ENCODE measurements at places on chromosomes 12 and 14.

DNA sequence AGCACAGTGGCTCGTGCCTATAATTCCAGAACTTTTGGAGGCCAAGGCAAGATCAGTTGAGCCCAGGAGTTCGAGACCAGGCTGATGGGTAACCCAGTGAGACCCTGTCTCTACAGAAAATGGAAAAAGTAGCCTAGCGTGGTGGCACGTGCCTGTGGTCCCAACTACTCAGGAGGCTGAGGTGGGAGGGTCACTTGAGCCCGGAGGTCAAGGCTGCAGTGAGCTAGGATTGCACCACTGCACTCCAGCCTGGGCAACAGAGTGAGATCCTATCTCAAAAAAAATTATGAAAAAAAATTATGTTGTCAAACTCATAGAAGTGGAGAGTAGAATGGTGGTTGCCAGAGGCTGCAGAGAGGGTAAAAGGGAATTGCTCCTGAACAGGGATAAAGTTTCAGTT lies 3.6 kb upstream of the LRCOL1 start:
- no peak for DNase-seq

DNA sequence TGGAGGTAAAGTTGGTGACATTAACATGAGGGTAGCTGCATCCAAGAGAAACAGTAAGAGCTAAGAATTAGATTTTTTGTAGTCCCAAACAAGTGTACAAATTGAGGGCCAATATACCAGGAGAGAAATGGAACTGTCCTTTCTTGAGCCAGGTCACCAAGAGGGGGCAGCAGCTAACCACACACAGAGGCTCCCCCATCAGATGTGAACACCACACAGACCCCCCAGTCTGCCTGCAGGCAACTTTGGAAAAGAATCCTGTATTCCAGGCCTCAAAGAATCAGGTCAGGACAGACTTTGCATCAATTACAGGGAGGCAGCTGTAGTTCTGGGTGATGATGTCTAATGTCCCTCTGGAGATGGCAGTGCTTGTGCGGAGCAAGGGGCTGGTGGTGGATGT lies 77.9 kb downstream of the SPTB start:
- no peak for DNase-seq

- no peak for DNase-seq
Measured at GRCh38 chr12:116620492-116621191, 61.5 kb downstream of the MAP1LC3B2 start.

- no peak for DNase-seq
Measured at GRCh38 chr14:66038618-66039017, 447.6 kb upstream of the CCDC196 start.

DNA sequence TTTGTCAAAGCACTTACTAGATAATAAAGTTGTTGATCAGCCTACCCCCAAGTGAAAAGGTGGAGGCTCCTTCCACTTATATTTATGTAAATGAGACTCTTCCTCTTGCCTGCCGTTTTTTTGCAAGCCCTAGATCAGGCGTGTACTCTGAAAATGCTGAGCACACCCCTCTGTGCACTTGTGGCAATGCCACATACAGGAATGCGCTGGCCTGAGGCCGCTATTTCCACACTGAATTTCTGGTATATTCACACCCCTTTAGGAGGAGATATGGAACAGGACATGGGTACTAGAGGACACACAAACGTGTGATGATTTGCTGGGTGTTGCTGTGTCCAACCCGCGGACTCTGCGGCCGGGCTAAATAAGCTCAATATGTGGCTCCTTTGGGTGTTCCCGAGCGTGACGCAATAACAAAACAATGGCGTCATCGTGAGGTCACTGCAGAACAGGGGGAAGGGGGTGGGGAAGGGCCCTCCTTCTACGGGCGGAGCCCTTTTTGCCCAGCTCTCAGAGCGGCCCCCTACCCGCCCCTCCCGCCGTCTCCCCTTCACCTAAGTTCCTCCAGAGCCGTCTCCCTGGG lies 554 bp upstream of the TSPAN31 start:
- DNase-seq = peak; percentile 67

GRCh38 chr12:68772714-68773113 lies 26.7 kb downstream of the SLC35E3 start:
- DNase-seq = no peak

DNA sequence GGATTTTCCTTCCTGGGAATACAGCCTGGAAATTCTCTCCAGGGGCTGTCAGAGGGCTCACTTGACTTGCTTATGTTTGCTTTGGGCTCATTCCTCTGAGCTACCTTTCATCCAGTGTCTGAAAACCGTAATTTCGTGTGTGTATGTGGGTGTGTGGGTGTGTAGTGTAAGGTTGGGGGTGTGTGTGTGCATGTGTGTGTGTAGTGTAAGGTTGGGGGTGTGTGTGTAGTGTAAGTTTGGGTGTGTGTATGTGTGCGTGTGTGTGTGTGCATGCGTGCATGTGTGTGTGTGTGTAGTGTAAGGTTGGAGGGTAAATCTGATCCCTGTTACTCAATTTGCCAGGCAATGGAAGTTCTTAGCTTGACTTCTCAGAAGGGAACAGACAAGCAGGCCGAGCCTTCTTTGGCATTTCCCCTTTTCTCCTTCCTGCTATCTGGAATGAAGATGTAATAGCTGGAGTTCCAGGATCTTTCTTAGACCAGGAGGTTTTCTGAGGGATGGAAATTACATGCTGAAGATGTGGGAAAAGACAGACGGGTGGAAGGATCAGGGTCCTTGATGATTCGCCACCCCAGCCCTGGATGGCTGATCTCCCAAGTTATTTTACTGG lies 15.5 kb upstream of the BEGAIN start:
- DNase-seq = no peak

- no peak for DNase-seq
Measured at GRCh38 chr14:80395031-80395430, 183.7 kb upstream of the DIO2 start.

GRCh38 chr12:130846369-130846768 lies 7.3 kb upstream of the STX2 start:
- DNase-seq = no peak

- peak; percentile 84 for DNase-seq
Measured at GRCh38 chr14:60734465-60735242, at the start of gene MNAT1. TSS of gene MNAT1 (plus strand) at chr14:60734761. CDS start at chr14:60734863, 102 bp downstream.

GRCh38 chr12:60201891-60202290 lies 606.1 kb downstream of the SLC16A7 start:
- DNase-seq = no peak

DNA sequence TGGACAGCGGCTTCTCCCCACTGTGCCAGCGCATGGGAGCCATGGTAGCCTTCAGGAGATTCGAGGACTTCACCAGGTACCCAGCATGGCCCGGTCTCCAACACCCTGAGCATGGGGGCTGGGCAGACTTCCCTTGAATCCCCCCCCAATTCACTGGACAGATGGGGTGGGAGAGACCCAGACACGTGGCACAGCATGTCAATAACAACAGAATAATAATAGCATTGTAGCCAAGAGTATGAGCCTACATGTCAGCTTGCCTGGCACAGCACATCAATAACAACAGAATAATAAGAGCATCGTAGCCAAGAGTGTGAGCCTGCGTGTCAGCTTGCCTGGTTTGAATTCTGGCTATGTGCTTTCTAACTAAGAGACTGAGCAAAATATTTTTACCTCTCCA lies 76.4 kb downstream of the FOXN4 start:
- DNase-seq = no peak

GRCh38 chr14:52919971-52920370 lies 30.9 kb downstream of the FERMT2 start:
- DNase-seq = no peak

GRCh38 chr12:116241157-116241759 lies 36.2 kb downstream of the MED13L start:
- no peak for DNase-seq

- DNase-seq = no peak
Measured at GRCh38 chr14:35366521-35366976, 38.0 kb downstream of the NFKBIA start.

DNA sequence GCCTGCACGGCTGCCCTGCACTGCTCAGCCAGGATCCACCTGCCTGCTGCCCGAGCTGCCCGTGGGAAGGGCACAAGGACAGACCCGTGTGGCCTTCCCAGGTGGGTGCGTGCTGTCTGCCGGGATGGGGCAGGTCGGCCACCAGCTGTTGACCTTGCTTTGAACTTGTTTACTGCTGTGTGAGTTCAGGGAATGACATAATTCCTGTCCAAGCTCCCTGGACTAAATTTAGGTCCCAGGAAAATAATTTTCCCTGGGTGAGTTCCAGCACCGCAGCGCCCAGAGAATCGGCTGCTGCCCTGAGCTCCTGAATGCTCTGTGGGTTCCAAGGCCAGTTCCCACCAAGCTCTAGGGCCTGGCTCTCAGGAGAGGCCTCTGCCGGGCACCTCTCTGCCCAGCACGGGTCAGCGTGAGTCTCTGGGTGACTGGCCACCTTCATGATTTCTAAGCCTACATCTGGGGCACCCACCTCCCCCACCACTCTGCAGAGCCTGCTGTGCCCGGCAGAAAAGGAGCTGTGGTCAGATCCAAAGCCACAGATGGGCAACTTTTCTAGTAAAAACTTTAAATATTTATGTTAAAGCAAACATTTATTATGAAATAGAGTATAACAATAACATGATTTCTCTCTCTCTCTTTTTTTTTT lies 27.2 kb upstream of the MLXIP start:
- DNase-seq = no peak

DNA sequence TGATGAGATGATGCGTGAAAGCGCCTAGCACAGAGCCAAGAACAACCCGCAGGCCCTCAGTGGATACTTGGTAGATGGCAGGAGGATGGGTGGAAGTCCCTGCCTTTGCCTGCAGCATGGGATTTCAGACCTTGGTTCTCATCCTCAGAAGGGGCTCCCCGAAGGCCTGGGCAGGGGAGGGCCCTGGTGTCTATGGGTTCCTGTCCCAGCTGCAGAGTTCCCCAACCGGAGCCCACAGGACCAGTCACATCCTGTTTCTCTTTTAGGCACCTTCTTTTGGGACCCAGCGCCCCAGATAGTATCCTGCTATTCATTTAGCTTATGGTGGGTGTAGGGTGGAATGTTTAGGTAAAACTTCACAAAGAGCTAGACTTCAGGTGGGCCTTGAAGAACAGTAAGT lies 55.5 kb downstream of the CALM1 start:
- DNase-seq = no peak

DNA sequence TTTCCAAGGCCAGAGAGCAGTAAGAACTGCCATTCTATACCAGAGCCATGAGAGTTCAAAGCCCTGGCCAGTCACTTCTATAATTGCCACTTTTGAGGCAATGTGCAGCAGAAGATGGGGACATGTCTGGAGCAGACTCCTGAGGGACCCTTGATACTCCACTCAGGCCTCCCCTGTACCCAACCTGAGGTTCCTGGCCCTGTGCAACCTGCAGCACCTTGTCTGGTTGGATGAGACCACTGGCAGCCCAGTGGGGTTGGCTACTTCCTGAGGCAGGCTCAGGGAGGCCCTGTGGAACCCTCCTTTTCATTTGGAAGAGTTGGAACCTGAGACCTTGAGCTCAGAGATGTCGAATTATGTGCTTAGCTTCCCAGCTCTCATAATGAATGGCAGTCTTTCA lies 54.4 kb downstream of the GALNT16 start:
- no peak for DNase-seq

GRCh38 chr14:52253503-52253902 lies 14.0 kb upstream of the PTGDR start:
- DNase-seq = no peak

DNA sequence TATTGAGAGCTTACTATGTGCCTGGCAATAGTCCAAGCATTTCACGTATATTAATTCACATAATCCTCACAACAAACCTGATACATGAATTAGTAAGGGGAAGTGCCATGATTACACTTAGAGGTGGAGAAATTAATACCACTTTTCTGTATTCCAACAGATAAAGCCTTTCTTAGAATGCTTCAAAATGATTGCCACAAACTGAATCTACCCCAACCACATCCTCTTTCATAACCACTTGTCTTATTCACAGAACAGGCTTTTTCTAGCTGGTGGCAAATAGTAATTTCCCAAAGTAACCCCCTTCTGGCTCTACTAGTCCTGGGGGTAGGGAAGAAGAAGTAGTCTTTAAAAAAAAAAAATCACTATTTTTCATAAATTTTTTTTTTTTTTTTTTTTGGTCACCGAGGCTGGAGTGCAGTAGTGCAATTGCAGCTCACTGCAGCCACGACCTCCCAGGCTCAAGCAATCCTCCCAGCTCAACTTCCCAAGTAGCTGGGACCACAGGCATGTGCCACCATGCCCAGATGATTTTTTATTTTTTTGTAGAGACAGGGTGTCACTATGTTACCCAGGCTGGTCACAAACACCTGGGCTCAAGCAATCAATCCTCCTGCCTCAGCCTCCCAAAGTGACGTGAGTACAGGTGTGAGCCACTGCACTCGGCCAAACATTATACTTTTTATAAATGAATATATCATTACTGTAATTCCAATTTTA lies 59.0 kb upstream of the ARID2 start:
- DNase-seq = peak; percentile 80

DNA sequence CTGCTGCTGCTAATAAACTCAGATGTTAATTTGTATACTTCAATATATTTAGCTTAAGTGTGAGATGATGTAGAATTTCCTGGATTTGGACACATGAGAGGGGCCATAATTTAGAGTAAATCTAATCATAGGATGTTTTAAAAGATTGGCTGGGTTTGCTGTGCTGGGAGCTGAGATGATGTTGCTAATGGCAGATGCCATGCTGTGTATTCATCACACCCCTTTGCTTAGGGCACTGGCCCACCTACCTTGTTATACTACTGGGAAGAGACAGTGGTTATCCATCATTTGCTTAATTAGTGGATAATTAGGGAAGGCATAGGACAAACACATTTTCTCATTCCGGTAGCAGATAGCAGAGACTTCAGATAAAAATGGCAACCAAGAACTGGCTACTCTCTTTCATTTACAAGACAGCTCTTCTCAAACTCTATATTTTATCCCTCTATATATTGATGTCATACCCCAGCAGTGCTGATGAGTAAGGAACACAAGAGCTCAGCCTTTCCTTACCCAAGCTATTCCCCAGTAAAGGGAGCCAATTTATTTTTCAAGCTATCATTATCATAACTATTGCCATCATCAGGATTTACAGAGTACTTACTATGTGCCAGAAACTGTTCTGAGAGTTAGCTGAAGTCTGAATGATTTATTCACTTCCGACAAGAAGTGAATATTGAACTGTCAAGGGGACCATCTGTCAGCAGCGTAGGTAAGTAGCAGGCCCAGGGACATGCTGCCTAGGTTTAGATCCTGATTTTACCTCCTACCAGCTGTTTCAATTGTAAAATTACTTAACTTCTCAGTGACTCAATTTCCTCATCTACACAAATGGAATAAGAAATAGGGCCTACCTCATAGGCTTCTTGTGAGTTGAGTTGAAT lies 204.6 kb upstream of the FLRT2 start:
- DNase-seq = no peak

DNA sequence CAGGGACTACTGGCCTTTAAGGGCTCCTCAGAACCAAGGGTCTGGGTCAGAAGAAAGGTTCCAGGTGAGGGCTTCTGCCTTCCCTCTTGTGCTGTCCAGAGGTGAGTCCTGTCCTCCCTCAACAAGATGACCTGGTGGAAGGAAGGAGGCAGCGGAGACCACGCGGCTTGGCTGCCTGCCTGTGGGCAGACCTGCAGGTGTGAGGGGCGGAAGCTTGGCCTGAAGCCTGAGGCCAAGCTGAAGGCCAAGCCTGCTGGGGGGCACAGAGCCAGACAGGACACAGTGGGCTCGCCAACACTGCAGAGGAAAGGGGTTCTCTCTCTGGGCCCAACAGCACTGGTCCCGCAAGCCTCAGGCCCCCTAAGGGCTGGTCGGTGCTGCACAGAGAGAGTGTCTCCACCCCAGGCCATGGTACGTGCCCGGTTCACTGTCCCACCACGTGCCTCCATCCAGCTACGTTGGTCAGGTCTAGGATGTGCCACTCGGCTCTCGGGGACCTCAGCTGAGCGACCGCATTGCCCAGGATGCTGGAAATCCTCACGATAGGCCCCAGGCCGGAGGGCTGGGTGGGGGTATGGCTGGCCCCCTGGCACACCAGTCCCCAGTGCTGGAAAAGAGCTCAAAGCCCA lies 170.0 kb upstream of the PRMT8 start:
- no peak for DNase-seq

- no peak for DNase-seq
Measured at GRCh38 chr12:27511031-27511722, 12.8 kb upstream of the PPFIBP1 start.

All from activated CD4-positive, alpha-beta T cell treated with anti-CD3 and anti-CD28 coated beads, Interleukin-2, Interleukin-4, amounts not matched to agents 100 ng/mL and 50 ng/mL, durations not matched to agents 16 hours and 8 hours (primary cell).